Activated effector memory CD4-positive, alpha-beta T cell treated with Interleukin-2 at 50 U/mL for 16 hours (primary cell): ENCODE measurements at places on chromosomes 1 and 21.

- no peak for DNase-seq
Observed at GRCh38 chr21:29182691-29183092, 52.2 kb downstream of the MAP3K7CL start.

DNA sequence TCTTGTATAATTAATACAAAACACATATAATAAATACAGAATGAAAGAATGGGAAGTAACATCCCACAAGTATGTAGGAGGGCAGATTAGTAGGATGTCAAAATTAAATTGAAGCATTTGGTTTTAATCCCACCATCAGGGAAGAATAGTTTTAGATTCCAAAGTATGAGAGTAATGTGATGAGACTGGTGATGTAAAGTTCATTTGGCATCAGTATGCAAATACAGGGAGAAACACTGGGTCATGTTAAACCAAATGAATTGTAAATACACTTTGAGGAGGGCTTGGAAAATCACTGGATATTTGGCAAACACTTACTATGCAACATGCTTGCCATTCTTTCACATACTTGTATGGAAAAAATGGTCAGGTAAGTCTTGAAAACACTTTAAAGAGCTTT lies 358.8 kb downstream of the DPYD start:
- no peak for DNase-seq

- no peak for DNase-seq
Observed at GRCh38 chr1:15261155-15262002, 14.4 kb downstream of the FHAD1 start.

GRCh38 chr1:85062425-85063026 lies 14.2 kb upstream of the MCOLN3 start:
- DNase-seq: no peak

DNA sequence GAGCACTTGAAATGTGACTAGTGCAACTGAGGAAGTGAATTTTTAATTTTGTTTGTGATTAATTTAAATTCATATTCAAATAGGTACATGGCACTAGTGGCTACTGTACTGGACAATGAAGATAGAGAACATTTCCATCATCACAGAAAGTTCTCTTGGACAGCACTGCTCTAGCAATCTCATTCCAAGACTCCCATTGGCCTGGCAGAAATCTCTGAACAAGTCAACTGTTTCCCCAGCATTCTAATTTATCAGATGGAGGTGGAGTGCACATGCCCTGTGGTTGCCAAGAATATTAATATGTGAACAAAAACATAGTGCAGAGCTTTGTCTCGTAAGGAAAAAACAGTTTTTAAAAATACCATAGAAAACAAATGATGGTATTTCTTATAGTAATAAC lies 81.3 kb downstream of the CLIC4 start:
- DNase-seq: no peak

- no peak for DNase-seq
Observed at GRCh38 chr1:192766009-192766625, 42.7 kb upstream of the RGS2 start.

GRCh38 chr1:13950637-13951036 lies 250.6 kb downstream of the PRDM2 start:
- no peak for DNase-seq

DNA sequence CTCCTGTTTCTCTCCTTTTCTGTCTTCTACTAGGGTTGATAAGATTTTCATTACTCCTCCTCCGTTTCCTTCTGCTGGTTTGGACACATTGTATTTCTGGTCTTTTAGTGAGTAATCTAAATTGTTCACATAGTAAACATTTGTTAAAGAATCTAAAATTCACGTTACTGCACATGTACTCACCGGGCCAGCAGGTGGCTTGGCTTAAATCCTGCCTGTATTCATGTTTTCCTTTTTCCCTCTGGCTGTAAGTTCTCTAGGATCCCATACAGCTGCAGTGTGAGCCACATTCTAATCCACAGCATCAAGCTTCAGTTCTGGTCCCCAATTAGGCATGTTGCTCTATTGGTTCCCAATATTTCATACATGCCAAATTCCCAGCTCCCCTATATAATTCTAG lies 958.3 kb downstream of the ADGRL2 start:
- DNase-seq: no peak

DNA sequence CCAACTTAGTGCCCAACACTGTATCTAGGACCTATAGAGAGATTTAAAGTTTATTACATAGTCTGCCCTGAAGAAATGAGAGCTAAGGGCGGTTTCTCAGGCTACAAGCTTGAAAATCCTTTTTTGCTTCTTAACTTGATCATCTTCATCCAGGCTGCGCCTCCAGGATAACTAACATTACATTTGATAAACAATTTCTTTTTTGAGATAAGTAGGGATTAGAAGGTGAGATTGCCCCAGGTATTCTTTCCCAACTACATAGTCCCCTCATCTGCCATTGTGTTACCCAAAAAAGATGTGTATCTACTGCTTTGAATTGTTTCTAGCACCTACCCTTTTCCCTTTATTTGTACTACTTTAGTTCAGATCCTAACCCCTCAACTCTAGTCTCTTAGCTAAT lies 25.4 kb downstream of the NUF2 start:
- no peak for DNase-seq

DNA sequence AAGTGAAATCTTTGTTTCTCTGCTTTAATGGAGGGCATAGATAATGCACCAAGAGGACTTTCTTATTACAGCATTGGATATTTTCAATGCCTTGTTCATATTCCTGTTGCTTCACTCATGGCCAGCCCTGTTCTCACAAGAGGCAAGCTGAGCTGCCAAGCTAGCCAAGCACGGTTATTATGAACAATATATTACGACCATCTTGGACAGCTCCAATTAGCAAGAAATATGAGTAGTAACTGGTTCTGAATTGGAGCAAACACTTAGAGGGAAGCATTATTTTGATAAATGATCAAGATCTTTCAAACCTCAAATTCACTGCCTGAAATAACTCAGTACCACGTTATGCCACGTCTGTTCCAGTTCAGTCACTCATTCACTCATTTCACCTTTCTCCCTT lies 159.8 kb downstream of the SETD4 start:
- DNase-seq: no peak

DNA sequence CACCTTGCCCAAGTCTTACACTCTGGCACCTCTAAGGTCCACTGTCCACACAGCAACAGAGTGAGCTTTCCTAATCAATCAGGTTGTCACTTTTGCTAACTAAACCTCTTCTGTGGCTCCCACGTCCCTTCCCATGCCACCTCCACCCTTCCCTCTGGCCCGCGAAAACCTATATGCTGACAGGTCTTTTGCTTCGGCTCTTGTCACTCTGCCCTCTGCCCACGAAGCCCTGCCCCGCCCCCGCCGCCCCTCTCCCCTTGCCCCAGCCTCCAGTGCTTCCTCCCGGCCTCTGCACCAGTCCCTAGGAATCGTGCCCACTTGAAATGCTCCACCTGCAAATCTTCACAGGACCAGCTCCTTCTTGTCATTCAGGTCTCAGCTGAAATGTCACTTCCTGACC lies 8.1 kb downstream of the TP53BP2 start:
- DNase-seq: no peak

DNA sequence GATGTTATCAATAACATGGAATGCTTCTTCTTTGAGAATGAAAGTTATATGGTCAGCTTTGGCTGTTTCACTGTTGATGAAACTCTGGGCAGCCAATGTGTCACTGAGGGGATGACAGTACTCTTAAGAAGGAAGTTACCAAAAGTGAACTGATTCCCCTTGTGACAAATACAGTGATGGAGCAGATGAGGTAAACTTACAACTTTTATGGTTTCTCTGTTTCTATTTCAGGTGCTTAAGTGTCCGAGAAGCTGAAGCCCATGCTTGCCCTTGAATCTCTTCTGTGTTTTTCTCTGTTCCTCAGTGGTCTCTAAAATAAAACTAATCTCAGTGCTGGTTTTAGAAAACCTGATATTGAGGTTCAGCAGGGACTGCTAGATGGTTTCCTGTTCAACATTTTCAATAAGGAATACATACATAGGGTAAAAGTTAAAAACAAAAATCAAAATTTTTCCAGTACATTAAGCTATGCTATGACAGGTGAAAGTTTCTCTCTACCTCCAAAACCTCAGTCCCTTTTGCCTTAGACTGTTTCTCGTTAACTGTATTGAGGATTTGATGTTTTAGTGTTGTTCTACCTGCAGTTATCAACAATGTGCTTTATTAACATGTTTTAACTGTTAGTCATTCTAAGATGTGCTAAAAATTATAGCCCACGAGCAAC lies 454.4 kb upstream of the ADGRL4 start:
- DNase-seq: no peak

DNA sequence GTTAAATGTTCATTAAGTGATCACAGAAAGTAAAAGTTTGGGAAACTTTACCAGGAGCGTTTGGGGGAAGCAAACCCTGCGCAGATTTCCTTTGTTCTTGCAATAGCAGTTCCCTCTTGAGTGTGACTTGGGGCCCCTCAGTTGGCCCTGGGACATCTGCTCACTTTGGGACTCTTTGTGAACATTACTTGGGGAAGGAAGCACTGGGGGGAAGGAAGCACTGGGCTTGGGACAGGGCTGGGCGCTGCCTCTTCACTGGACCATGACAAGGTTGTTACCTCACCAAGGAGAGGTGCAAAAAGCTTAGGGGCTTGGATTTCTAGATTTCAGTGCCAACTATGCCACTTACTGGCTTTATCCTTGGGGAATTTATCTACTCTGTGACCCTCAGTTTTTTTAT lies 63.5 kb downstream of the ETS2 start:
- no peak for DNase-seq

GRCh38 chr1:154158307-154159125 lies 3.6 kb upstream of the NUP210L start:
- DNase-seq: no peak

DNA sequence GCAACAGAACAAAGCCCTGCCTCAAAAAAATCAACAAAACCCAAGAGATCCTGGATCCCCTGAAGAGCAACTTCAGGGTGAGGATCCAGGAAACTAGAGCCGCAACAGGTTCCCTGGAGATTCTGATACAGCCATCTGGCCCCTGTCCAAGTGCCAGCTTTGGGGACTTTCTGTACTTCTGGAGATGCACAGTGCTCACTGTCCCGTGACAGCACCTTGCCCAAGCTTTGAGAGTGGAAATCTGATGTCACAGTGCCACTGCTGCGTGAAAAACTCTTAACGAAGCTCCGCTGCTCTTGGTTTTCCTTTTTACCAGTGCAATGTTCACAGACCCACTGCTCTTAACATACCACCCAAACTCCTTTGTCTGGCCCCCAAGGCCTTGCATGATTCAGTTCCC lies 26.3 kb downstream of the STK40 start:
- DNase-seq: no peak

DNA sequence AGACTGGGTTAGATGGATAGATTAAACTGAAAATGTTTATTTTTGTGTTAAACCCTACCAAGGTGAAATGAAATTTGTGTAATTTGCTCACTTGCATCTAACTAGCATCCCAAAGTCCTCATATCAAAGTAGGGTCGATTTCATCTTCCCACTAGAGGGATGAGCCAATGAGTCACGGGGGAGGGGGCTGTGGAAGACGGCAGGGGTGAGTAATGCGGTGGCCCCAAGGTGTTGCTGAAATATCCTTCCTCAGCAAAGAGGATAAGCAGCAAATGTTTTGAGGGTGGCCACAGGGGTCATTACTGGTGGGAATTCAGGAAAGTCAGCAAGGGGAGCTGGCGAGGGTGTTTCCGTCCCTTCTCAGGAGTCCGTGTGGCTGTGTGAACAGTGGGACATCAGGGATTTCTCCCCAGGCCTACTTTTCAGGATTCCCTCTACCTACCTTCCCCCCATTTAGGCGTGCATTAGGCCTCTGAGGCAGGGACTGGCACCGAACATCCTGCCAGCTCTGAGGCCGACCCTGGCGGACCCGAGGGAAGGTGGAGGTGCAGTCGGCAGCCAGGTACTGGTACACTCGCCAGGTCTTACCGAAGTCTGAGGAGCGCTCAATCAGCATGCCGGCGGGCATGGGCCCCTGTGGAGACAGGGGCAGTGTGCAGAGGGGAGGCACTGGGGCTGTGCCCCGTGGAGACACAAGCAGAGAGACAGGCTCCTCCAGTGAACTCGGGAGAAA lies 18.1 kb downstream of the LAMB3 start:
- DNase-seq: no peak

DNA sequence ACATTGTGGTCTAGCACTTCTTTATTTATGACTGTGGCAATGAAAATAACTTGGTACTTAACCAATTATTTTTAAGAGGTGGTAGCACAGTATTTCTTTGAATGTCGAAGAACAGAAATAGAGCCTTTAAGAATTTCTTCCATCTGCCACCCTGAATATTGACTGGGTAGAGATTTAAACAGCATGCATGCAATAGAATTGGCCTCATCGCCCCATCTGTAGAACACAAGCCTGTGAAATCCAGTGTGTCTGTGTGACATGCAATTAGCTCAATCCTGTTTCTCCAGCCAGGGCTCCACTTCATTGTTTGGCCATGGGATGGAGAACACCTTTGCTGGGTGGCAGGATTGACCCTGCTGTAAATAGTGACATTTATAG lies 17.1 kb upstream of the KLHDC8A start:
- no peak for DNase-seq

- DNase-seq: no peak
Observed at GRCh38 chr1:64829411-64830029, 84.6 kb downstream of the RAVER2 start.

DNA sequence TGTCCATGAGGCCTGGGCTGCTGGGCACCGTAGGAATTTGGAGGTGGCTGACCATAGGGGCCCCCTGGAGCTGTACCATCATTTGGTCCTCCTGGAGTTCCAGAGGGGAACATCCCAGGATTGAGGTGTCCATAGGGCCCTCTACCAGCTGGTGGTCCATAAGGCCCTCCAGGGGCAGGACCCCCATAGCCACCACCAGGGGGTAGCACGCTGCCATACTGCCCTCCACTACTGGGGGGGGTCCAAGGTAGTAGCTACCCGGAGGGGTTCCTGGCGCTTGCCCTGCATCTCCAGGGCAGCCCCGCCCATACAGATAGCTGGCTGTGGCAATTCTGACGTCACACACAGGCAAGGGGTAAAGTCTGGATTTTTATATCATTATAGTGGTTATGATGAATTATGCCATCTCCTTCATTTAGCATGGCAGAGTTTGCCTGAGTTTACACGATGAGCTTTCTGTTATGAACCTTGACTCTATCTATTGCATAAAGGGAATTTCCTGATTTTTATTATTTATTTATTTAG lies 13.2 kb downstream of the MDM4 start:
- no peak for DNase-seq

DNA sequence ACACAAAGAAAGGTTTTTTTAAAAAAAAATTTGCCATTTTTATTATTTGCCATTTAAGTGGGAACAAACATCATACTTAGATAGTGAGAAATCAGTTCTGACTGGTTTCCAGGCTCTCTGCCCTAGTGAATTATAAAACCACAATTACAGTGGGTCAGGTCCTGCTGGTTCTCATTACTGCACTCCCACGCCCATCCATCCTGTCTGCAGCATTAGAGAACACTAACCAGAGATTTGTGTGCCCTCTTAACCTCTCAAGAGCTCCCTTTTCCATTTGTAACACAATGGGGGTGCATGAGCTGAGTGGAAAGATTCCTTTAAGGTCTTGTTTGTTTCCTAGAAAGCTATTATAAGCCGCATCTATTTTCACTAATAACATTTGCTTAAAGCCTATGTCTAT lies 489.3 kb downstream of the AMY1C start:
- DNase-seq: no peak
